Mammary epithelial cell (primary cell): ENCODE measurements at places on chromosomes 1 and 21.

- DNase-seq, result peak; percentile 86
Measured at GRCh38 chr21:34771512-34772028, 102.8 kb downstream of the CLIC6 start.

GRCh38 chr1:200374569-200375295 lies 35.1 kb downstream of the ZNF281 start:
- DNase-seq, result no peak

- DNase-seq, result peak; percentile 50
Measured at GRCh38 chr1:27391511-27392095, 819 bp upstream of the GPR3 start.

- DNase-seq, result no peak
Measured at GRCh38 chr21:33734291-33734690, 92.0 kb downstream of the ITSN1 start.
